ENCODE measurements at places on chromosomes 7 and 10.

- DNase-seq: no peak
Measured at GRCh38 chr10:113916053-113916452, 61.6 kb downstream of the NHLRC2 start.

GRCh38 chr10:26448706-26449435 is 10.7 kb downstream of the APBB1IP start:
- DNase-seq: no peak

DNA sequence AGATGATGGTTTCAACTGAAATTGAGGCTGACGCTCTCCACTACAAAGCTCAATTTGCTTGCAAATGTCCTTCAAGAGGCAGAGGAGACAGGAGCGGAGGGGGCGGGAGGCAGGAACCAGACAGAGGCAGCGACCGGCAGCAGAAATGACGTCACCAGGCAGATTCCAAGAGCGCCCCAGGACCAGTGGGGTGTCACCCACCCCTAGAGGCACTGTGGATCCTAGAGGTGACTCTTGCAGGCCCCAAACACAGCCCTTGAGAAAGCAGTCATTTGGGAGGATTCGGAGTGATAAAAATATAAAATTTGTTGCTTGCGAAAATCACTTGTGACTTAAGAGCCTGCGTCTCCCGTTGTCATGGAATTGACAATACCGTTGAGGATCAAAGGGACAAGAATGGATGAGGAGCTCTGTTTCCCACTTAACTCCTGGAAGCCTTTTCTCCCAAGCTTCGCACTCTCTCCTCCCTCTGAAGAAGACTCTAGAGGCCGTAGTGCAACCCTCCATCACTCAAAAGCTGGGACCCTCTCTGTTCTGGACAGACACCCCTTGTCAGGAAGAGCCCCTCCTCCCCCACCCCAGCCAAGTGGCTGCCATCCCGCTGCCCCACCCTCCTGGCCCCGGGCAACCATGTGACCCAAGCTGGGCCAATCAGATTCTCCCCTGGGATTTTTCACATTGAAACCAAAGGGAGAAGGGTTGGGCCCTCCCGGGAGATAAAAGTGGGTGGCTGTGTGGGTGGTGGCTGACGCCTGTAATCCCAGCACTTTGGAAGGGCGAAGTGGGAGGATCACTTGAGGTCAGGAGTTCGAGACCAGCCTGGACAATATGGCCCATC is 16.3 kb upstream of the SLC29A4 start:
- DNase-seq: no peak

DNA sequence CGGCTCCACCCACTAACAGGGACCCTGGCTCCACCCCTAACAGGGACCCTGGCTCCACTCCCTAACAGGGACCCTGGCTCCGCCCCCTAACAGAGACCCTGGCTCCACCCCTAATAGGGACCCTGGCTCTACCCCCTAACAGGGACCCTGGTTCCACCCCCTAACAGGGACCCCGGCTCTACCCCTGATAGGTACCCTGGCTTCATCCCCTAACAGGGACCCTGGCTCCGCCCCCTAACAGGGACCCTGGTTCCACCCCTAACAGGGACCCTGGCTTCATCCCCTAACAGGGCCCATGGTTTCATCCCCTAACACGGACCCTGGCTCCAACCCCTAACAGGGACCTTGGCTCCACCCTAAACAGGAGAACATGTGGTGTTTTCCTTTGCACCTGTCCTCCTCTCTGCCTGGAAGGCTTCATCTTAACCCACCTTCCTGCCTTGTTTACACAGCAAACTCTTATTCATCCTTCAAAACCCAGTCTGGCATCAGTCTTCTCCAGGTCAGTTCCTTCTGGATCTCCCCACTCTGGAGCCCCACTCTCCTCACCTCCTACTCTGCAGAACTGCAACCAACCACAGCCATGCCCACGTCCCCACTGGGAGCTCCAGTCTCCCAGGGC is 58.0 kb downstream of the CHST15 start:
- no peak for DNase-seq

DNA sequence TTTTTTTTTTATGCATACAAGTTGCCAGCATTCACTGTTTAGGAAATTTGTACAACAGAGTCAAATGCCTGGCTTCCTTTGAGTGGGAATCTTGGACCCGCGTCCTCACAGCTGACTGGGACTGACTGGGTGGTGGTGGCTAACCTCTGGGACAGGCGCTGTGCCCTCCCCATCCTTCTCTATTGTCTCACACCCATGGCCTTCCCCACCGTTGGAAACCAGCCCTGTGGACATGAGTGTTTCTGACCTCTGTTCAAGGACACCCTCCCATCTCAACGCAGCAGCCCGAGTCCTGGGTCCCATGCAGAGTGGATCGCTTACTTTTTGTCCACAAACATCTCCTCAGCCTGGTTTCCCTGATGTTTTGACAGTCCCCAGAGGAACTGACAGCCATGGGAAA is 125.1 kb upstream of the PPIF start:
- DNase-seq: no peak

- no peak for DNase-seq
Measured at GRCh38 chr7:52211930-52212329, 823.5 kb upstream of the POM121L12 start.

DNA sequence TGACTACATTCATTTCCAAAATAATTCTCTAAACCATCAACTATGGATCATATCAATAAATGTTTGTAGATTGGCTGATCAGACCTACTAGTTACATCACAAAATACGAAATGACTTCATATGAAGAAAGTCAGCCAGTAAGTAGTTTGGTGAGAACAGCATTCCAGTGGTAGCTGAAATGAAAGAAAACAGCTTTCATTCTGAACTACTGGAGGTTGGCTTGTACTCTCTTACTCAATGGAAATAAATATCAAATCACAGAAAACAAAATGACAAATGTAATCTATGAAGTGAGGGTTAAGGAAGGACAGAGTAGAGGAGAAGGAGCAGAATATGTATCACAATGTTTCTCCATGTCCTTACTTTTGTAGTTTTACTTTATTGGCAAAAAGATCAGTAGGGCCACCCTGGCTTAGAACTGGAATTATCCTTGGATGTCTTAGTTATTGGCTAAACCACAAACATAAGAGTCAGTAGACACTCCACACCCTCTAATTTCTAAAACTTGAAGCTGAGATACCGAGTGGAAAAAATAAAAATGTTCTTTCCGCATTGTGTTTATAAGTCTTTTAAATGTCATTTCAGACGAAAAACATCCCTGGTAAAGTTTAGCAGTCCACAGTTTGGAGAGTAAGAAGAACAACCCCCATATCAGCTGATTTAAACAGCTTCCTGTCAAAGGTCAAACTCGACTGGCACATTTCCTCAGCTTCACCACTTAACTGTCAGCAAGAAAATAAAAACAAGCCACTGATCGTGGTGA is 74.0 kb upstream of the DGKI start:
- DNase-seq: no peak

GRCh38 chr10:85532773-85533172 is 833.8 kb downstream of the GRID1 start:
- no peak for DNase-seq

DNA sequence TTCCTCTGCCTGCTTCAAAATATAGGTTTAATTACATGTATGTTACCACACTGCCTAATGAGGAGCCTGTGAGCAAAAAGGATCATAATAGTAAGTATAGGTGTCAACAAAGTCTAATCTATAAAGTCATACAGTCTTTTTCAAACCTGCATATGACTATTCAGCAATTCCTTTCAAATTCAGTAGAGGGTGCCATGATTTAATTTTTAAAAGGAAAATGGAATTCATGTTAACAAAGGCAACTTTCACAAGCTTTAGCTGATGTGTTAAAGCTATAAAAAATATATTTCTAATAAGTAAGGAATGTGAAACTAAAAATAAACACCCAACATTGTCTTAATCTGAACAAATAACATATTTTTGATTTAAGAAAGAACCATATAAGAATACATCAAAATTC is 52.1 kb downstream of the MPP7 start:
- peak; percentile 53 for DNase-seq

GRCh38 chr7:6162331-6162620 is 110.1 kb downstream of the CYTH3 start:
- DNase-seq: no peak

- DNase-seq: no peak
Measured at GRCh38 chr10:129604333-129605032, 137.4 kb downstream of the MGMT start.

GRCh38 chr10:62019013-62019684 is 117.7 kb downstream of the ARID5B start:
- peak; percentile 50 for DNase-seq

GRCh38 chr7:101494602-101495329 is 132.1 kb downstream of the COL26A1 start:
- no peak for DNase-seq

- no peak for DNase-seq
Measured at GRCh38 chr10:109851616-109852474, 71.5 kb downstream of the XPNPEP1 start.

GRCh38 chr7:105438847-105439173 is 50.1 kb upstream of the SRPK2 start:
- DNase-seq: no peak

DNA sequence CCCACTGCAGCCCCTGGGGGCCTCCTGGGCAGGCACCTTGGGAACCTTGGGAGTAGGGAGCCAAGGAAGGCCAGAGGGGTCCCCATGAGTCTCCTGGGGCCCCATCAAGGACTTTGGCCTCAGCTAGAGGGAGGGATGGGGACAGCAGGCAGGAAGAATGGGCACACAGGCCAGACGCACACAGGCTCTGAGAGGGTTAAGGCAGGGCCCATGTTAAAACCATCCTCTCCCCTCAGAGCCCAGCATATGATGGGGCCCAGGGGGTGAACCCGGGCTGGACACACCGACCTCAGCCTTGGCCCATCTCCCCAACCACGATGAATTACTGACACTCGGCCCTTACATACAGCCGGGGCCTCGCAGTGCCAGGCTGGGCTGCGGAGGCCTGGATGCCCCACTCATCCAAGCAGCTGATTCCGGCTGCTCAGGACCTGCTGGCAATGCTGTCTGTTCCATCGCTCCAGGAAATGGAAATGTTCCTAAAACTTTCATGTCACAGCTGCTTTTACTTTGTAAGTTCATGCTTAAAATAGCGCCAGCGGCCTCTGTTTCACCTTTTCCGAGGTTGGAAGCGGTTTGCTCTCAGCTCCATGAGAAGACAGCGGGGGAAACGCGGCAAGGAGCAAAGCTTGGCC is 17.3 kb upstream of the INPP5A start:
- DNase-seq: peak; percentile 87

GRCh38 chr7:118288098-118288497 is 63.6 kb downstream of the ANKRD7 start:
- peak; percentile 38 for DNase-seq

GRCh38 chr10:16828701-16829175 is 11.5 kb upstream of the RSU1 start:
- peak; percentile 87 for DNase-seq

DNA sequence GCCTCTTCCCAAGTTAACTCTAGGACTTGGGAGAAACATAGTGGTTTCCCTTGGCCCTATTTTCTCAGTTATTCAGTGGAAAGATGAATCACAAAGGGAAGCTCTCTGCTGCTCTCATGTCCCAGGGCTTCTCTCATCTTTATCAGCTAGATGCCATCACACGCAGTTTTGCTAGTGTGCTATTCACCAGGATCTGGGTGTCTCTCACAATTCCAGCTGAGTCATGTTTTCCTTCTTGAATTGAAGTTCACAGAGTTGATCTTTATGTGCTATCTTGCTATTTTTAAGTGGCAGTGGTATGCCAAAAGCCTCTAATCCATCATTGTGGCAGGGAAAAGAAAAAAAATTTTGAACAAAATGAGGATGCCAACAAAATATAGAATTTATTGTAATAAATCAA is 101.3 kb downstream of the TWIST1 start:
- DNase-seq: peak; percentile 38
